Frontal cortex (tissue), 4 donors: ENCODE measurements at places on chromosomes 6 and 20.

- no peak for DNase-seq
Measured at GRCh38 chr6:144782634-144783033, 497.5 kb downstream of the UTRN start.

DNA sequence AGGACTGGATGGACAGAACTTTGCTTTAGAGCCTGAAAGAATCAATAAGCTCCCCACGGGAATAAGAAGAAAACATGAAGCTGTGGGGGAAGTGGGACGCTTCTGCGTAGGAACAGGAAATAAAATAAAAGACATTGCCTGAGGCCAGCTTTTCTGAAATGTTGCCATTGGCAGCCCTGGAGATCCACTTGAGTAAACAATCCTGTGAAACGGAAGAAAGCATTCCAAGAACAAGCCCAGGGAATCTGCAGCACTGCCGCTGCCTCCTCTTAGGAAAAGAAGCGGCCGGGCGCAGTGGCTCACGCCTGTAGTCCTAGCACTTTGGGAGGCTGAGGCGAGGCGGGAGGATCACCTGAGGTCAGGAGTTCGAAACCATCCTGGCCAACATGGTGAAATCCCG lies 182.3 kb upstream of the RALGAPA2 start:
- no peak for DNase-seq

GRCh38 chr6:15399641-15400470 lies 154.0 kb downstream of the JARID2 start:
- DNase-seq = peak; percentile 68

DNA sequence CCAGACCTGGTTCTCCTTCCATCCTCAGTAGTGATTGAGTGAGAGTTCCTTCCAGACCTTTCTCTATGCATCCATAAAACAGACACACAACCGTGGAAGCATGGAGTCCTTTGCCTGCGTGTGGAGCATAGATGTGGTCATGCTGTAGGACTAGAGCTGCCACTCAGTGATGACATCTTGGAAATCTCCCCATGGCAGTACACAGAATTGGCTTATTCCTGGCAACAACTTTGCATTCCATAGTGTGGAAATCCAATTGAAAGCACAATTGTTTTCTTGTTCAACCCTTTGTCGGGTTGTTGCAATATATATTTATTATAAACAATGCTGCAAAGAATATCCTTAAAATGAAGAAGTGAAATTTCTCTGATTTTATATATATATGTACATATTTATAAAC lies 547.8 kb downstream of the CDH26 start:
- no peak for DNase-seq
